Omental fat pad (tissue), 4 donors: ENCODE measurements at places on chromosomes 3 and 15.

GRCh38 chr3:114460459-114460858 lies 166.6 kb downstream of the TIGIT start:
- no peak for DNase-seq

DNA sequence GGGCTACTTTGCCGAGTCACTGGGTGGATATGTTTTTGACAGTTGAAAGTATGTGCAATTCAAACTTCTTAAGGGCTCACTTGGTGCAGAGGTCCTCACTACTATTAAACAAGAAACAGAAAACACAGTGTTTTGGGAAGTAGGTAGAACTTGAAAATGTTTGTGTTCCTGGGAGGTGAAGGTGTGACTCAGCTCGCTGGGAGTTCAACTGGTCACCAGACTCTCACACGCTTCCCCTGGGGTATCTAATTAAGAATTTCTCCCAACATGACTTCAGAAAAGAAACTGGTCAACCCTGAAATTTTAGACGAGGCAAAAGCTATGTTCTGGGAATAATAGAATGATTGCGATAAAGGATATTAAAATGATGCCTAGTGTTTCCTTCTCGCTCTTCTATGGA lies 1039.8 kb upstream of the SEMA6D start:
- no peak for DNase-seq

DNA sequence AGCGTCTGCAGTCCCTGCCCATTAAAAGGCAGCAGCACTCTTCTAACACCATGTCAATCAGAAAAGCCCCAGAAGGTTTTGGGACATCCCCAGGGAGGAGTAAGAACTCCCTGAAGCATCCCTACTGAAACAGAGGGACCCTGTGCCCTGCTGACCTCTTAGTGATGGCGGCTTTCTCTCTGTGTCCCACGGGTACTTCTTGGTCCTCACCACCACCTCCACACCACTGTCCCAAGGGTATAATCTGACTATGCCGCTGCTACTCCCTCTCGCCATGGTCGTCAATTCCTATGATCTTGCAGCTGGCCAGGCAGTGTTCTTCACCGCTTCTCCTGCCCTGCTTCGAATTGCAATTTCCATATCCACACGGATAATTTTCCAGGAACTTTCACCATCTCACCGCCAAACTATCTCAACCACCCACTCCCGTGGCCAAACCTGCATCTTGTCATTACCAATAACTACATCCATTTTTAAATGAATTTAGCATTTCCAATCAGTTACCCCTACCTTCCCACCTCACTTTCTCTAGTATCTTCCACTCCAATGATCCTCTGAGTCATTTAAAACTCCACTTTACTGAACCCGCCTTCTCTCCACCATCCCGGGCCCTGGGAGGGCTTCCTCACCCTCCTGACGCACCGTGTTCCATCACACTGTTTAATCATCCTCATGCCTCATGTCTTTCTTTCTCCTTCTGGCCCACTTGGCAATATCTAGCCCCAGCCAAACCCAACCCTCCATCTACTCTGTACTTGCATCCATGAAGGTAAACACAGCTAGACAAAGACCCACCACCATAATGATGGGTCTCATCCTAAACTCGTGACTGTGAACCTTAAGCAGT lies 23.7 kb downstream of the PRR23E start:
- no peak for DNase-seq

DNA sequence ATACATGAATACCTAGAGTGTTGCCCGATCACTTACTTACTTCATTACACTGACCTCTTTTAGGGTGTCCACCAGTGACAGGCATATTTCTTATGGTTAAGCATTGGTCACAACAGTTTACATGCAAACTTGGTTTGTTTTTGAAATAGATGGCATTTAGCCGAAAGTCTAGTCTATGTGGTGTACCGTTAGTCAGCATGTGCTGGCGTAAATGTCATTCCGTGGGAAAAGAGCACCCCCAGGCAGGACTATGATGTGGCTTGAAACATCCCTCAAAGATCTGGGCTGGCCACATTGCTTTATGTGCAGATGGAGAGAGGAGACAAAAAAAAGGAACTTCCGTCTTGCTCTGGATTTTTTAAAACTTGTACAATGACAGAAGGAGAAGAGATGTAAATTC lies 357.0 kb upstream of the ICE2 start:
- no peak for DNase-seq

GRCh38 chr3:52216585-52217408 lies 8.6 kb downstream of the TLR9 start:
- DNase-seq: no peak

GRCh38 chr3:12966847-12967605 lies 106.2 kb downstream of the IQSEC1 start:
- no peak for DNase-seq

DNA sequence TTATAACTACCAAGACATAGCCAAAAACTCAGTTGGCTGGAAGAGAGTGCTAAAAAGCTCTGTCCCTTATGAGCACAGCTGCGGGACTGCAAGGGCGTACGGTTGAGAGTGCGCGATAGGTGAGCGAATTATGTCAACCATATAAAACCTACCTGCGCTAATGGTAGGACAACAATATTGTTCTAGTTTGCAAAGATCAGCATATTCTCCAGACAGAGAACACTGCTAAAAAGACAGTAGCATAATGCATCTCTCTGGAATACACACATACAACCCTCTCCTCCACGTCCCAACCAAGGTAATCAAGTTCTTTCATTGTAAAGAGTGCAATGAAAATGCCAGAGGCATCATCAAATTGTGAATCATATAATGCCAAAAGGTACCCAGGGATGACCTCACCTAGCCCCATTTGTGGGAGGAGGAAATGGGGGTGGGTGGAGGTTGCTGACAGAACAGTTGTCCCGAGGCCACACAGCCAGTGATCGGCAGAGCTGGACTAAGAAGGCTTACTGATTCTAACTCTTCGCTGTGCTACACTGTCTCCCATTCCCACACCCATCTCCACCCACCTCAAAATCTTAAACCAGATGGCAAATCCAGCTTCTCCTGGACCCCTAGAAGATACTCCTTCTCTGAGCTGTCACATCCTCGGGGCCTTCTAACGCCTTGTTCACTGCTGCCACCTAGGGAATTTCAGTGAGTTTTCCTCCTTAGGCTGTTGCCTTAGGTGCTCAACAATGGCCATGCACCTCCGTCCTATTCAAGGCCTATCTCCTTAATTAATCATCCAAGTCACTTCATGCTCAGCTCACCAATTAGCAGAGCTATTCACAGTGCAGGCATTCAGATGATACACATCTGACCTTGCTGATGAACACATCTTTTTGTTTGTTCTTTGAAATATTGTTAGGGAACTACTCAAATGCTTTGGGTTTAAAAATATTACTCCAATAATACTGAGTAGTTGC lies 60.7 kb downstream of the RPL22L1 start:
- DNase-seq: no peak

DNA sequence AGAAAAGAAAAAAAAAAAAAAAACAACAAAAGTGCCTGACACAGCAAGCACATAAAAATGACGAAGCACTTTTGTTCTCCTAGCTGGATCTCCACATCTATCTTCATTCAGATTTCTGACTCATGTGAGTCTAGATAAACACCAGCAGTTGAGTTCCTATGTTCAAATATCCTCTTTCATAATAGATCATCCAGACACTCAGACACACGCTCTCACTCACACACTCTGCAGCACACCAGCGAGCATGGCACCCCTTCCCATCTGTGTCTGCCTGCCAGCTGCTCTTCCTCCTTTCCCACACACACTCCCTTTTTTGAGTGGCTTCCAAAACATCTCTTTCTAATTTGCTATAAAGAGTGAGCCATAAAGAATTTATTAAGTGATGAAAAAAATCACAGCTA lies 19.8 kb upstream of the CELF6 start:
- no peak for DNase-seq

DNA sequence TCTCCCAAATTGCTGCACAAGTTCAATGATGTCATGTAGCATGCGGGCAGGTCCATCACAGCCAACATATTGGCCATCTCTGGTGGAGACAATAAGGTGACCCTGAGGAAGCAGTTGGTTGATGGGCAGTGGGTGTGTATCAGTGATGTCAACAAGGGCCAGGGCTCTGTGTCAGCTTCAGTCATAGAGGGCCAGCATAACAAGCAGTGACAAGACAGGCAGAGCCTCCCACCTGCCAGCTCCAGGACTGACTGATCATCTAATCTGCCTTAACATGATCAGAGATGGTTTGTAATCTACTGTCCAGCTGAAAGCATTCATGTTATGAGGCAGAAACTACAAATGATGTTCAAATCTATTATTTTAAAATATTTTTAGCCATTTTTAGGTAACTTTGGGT lies 62.3 kb downstream of the GLB1 start:
- DNase-seq: no peak

DNA sequence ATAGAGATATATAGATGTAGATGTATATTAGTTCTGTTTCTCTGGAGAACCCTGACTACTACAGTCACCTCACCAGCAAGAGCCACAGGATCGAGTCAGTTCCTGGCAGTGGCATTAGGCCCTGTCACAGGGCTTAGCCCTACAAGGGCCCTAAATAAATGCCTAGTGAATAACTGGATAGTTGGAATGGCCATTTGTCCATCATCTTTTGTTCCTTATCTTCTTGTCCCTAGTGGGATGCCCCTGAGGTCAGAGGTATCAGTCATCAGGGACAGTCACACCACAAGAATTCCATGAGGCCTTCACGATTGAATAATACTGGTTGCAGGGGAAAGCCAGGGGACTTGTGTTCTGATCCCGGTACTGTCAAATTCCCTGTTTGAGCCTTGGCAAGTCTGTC lies 204.9 kb upstream of the PPP2R3A start:
- DNase-seq: no peak

GRCh38 chr15:89998923-89999675 lies 2.0 kb upstream of the ZNF710 start:
- DNase-seq: no peak

- no peak for DNase-seq
Measured at GRCh38 chr15:78987556-78988360, 42.9 kb upstream of the CTSH start.
